ENCODE measurements at places on chromosomes 2 and 18.

DNA sequence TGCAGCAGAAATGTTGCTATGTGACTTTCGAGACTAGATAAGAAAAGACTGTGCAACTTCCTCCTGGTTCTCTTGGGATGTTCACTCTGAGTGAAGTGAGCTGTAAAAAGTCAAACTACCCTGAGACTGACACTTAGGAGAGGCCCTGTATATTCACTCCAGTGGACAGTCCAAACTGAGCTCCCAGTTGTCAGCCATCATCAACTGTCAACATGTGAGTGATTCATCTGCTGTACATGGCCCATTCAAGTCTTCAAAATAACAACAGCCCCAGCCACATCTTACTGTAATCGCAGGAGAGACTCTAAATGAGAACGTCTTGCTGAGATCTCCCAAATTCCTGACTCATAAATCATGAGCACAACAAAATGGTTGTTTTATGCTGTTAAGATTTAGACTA lies 8.5 kb upstream of the UNC80 start:
- DNase-seq = no peak

GRCh38 chr2:224094413-224094812 lies 55.3 kb upstream of the SERPINE2 start:
- DNase-seq = no peak

- DNase-seq = peak; percentile 8
These were observed 73.1 kb upstream of the PXDN start for GRCh38 chr2:1817256-1818051.

DNA sequence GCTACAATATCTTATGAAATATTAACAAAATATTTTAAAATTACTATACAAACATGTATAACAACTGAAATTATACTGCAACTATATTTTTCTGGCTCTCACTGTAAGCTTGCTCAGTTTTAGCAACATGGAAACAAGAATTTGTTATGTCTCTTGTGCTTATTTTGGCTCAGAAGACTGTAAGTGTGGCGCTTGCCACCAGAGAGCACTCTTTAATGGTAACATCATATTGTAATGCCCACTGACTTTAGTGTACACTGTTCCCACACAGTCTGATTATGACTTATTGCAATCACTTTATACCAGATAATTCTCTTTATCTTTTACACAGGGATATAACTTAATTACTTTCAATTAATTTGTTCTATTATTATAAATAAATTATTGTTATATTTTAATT lies 1500.6 kb upstream of the TMEFF2 start:
- DNase-seq = peak; percentile 22

- no peak for DNase-seq
These were observed 3.0 kb downstream of the LYG1 start for GRCh38 chr2:99297994-99298393.

GRCh38 chr2:15735484-15736326 lies 144.0 kb downstream of the DDX1 start:
- DNase-seq = no peak

DNA sequence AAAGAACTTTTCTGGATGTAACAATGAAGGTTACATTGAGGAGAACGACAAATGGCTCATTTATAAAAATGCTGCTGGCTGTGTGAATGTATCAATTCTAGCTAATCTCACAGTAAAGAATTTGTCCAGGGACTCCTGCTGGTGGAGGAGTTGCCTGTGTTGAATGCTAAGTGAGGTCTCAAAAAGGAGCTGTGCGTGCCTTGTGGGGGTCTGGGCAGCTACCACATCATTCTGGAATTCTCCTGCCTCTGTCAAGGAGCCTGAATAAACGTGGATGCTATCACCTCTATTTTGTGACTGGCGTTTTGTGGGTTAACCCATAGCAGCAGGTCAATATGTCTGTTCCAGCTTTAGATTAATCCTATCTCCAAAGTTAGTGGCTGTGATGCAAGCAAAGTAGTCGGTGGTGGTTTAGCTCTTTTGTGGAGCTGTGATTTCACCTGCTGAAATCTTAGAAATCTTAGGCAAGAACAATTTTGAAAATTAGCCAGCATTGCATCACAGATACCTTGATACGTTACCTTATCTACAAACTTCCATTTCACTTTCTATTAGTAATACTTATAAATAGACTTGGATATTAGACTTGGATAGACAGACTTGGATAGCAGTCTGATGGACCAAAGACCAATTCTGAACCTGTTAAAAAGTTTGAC lies 96.8 kb downstream of the MTCL1 start:
- DNase-seq = no peak

DNA sequence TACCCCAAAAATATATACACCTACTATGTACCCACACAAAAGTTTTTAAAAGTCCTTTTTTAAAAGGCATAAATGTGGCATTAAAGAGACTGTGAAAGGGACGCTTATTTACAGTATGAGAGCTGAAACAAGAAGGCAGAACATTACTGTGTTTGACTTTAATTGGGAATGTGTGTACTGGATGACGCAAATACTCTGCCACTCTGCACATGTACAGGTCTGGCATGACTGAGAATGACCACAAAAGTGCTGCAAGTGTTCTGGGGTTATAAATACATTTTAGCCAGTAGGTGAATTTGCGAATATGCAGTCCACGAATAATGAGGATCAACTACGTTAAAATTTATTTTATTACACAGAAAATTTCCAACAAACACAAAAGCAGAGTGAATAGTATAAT lies 11.4 kb downstream of the DARS1 start:
- no peak for DNase-seq

GRCh38 chr2:51638811-51639210 lies 606.9 kb upstream of the NRXN1 start:
- no peak for DNase-seq

DNA sequence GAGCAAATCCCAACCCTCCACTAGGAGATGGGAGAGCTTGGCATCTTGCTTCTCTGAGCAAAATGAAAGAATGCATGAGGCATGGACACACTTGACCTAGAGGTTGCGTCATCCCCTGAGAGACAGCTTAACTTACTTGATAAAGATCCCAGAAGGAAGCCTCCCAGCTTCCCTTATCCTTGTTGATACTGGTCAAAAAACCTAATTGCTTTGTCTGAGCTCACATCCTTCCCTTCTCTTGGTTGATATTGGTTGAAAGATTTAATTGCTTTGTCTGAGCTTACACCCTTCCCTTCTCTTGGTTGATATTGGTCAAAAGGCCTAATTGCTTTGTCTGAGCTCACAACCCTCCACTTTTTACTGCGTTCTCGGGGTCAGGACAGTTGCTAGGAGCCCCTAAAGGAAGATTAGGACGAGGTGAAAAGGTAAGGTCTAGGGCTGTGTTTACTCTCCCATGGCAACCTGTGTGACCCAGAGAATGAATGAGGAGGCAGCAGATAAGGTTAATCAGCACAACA lies 12.2 kb upstream of the BOD1L2 start:
- no peak for DNase-seq

DNA sequence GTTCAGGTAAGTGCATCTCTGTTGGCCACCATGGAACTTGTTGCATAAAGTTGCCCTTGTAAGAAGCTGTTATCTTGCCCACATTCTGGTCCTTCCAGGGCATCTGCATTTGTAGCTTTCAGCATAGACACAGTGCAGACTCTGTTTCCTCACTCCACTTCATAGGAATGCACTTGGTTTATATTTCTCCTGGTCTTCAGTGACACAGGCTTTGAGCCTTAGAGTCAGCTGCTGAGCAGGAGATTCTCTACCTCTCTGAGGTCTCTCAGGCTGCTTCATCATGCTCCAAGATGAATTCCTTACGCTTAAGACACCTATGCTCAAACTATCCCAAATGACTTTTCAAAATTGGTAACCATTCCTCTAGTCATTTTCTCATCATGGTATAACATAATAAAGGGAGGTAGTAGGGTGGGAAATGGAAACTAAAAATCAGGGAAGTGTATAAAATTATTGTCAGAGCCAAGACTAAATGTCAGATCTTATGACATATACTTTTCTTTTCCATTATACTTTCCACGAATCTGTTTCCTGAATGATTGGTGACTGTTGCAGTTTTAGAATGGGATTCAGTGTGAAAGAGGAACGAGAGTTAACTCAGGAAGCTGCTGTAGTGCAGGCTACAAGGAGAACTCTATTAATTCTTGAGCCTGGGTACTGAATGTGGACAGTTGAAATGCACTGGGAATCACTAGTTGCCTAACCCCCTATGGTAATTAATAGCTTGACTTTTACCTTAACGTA lies 72.0 kb downstream of the GALNT1 start:
- no peak for DNase-seq

DNA sequence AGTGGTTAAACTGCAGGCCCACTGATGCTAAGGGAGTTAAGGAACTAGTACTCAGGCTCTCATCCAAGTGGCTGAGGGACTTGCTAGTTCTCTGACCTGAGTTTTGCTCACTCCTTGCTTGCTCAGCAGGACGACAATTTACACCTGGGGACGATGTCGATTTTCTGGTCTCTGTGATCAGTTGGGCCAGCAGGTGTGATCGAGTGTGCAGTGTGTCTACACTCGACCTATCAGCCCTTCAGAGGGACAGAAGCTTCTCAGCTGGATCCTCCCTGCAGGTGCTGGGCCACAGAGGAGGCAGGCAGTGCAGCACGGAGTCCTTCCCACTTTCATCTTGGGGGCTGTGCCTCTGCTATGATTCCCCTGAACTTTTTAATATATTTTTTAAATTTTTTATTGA lies 71.5 kb downstream of the KCNS3 start:
- DNase-seq = no peak

GRCh38 chr2:233147829-233148167 lies 87.7 kb downstream of the INPP5D start:
- no peak for DNase-seq

- DNase-seq = no peak
These were observed 62.1 kb downstream of the COA5 start for GRCh38 chr2:98546186-98546585.

DNA sequence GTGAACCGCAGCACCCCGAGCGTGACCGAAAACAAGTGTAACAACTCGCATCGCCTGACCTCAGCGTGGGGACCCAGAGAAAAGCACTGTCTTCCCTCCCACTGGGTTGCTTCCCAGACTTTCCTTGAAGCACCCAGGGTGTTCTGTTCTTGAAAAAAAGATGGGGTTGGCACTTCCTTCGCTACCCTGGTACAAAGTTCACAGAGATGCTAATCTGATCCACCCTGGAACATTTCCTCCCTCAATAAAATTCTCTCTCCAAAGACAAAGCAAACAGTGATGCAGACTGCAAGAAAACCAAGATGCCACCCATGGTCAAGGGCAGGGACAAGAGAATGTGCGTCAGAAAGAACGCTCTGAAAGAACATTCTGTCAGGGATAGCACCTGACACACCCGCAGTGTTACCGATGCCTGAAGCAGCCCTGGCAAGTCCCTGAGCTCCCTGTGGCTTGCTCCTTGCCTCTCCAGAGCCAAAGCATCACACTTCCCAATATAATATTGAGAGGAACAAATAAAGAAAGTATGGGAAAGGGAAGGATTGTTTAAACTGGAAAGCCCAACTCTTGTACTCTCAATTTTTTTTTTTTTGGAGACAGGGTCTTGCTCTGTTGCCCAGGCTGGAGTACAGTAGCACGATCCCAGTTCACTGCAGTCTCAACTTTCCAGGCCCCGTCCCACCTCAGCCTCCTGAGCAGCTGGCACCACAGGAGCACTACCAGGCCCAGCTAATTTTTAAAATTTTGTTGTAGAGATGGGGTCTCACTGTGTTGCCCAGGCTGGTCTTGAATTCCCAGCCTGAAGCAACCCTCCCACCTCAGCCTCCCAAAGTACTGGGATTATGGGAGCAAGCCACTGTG lies 70.7 kb downstream of the TBC1D8 start:
- DNase-seq = no peak

DNA sequence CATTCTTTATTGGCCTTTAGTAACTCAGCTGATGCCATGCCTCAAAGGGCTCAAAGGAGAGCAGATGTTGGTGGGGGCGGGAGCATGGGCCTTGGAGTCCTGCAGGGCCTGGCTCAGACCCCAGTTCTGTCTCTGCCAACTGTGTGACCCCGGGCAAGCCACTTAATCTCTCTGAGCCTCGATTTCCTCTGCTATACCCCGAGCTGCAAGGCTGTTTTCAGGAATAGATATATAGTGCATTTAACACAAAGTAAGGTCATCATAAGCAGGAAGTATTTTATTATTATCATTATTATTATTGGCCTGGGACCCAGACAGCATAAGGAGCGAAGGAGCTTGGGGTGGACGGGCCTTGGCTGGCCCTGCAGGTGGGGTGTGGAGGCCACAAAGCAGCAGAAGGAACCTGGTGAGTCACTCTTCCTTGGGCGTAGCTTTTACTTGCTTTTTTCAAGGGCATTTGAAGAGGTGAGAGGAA lies 162.7 kb downstream of the INHBB start:
- DNase-seq = no peak

DNA sequence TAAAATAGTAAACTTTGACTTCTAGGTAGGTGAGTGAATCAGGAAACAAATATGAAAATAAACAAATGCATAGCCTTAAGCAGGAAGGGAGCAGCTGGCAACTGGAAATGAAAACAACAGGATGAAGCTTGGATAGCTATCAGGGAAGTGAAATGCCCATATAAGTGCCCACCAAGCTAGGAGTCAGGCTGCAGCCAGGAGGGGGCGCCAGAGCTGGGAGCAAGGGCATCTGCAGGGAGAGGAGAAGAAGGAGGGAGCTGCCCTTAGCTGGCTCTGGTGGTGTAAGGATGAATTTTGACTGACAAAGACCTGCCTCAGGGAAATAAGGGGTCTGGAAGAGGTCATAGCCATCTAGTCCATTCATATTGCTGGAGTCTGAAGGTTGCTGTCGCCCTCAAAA lies 298.3 kb downstream of the TDRD15 start:
- DNase-seq = no peak

GRCh38 chr2:233448575-233448974 lies 94.3 kb downstream of the DGKD start:
- DNase-seq = no peak

GRCh38 chr18:79641722-79642497 lies 37.7 kb upstream of the CTDP1 start:
- DNase-seq = no peak

- no peak for DNase-seq
These were observed 51.2 kb upstream of the TXNDC2 start for GRCh38 chr18:9834551-9834950.

DNA sequence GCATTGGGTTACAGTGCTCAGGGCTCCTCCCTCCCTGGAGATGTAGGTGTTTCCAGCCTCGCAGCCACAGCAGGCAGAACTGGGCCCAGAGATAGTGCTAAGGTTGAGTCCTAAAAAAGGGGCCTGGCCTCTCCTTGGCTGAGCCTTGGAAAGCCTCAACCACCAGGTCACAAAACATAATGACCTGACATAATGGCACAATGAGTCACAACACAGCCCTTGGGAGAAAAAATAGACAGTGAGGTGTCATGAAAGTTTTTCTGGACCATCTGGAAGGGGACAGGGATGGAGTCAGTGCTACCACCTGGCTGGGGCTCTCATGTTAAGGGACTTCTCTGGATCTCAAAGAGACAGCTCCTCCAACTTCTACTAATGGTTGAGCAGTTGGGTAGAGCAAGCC lies 92.4 kb upstream of the LCLAT1 start:
- no peak for DNase-seq

- peak; percentile 61 for DNase-seq
These were observed 284.9 kb downstream of the OSR1 start for GRCh38 chr2:19073522-19073921.

GRCh38 chr2:97660044-97660774 lies 3.6 kb downstream of the ACTR1B start:
- no peak for DNase-seq

Data from HCT116 (cell line).